ENCODE measurements at places on chromosomes 1 and 21.

DNA sequence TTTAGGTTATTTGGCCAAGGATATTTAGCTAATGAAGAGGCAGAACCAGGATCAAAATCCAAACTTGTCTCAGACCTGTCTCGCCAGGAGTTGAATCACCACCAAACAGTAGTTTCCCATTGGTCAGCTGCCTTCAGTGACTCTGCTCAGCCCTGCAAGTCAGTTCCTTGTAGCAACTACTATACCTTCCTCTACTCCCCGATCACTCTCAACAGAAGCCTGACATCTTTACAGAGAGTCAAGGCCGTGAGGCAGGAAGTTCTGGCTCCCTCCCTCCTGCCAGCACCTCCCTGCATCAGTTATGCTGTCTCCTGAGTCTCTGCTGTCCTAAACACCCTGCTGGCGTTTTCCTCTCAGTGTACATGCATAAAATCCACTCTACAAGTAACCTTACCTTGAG is 13.2 kb downstream of the PSMD4 start:
- DNase-seq: no peak

GRCh38 chr1:56566994-56567393 is 12.4 kb downstream of the PLPP3 start:
- DNase-seq: no peak

DNA sequence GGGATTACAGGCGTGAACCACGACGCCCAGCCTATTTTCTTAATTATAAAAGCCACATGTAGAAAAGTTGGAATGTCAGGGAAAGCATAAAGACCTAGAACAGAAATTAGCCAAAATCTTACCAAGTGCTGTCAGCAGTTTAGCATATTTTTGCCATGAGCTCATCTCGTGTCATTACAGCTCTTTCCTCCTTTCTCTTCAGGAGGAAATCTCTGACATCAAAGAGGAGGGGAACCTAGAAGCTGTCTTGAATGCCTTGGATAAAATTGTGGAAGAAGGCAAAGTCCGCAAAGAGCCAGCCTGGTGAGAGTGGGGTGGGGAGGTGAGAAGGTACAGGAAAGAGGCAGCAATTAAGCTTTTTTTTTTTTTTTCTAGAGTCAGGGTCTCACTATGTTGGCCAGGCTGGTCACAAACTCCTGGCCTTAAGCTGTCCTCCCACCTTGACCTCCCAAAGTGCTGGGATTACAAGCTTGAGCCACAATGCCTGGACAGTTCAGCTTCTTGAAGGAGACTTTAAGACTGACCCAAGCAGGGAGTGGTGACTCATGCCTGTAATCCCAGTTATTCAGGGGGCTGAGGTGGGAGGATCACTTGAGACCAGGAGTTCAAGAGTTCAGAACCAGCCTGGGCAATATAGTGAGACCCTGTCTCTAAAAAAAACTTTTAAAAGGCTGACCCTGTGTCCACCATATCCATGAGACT is 8.4 kb upstream of the BGLAP start:
- DNase-seq: no peak

DNA sequence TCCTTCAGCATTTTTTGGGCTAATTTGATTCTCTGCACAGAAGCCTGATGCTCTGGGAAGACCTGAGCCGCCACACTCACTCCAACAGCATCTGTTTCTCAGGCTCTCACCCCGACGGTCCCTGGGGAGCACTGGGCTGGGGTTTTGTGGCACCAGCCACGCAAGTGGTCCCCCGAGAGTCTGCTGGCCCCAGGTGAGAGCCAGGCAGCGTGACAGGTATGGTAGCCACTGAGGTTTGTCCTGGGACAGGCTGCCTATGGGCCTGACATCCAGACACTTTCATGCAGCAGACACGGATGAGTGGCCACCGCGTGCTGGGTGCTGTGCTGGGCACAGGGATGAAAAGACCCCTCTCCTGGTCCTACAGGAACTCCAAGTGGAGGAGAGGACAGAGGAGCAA is 11.0 kb downstream of the AJAP1 start:
- DNase-seq: no peak

DNA sequence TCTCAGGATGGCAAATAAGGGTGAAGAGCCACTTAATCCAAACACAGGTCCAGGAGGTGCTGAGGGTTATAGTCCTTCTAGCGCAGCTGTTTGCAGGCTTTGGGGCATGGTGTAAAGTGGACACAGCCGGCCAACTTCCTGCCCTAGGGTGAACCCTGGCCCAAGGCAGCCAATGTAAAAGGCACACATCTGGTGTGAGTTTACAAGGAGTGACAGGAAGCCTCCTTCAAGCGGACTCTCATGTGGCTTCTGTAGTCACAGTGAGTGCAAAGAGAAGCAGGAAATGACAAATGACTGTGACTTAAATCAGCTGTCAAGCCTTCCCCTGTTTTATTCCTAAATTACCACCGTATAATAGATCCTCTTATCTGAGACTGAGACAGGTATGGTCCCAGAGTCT is 213.0 kb downstream of the CRB1 start:
- DNase-seq: no peak

DNA sequence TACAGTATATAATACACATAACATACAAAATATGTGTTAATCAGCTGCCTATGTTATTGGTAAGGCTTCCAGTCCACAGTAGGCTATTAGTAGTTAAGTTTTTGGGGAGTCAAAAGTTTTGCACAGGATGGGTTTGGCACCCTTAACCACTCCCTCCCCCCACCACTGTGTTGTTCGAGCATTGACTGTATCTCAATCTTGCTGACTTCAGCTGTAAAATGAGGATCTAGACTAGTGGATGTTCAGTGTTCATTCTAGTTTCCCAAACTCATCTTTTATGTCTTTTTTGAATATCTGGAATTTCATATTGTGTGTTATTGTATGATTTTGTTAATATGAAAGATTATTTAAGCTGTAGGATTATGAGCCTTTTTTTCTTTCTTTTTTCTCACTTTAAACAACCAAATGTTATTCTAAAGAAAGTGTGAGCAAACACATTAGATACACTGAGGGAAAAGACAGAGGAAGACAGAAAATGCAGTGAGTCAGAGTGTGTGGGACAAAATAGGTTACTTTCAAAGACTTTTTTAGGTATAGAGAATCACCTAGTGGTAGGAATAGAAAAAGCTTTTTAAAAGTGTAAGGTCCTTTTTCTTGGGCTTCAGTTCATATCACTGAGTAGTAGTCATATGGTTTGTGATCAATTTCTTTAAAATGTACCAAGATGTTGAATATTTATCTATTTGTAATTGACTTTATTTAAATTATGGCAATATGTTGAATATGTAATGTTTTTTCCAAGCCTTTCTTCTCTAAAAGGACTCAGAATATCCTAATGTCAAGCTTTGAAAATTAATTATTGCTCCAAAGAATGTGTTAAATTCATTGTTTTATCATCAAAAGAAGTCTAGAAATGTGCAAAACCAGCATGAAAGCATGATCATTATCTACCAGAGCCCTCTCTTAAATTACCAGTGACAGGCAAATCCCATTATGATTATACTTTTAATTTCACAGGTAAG is 17.9 kb upstream of the CENPF start:
- DNase-seq: no peak

GRCh38 chr1:223129229-223129901 is 13.7 kb downstream of the TLR5 start:
- DNase-seq: peak; percentile 79

DNA sequence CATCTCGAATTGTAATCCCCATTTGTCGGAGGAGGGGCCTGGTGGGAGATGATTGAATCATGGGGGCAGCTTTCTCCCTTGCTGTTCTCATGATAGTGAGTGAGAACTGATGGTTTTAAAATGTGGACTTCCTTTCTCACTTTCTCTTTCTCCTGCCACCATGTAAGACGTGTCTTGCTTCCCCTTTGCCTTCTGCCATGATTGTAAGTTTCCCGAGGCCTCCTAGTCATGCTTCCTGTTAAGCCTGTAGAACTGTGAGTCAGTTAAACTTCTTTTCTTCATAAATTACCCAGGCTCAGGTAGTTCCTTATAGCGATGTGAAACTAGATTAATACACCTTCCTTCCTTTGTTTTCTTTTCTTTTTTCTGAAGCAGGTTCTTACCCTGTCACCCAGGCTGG is 13.9 kb downstream of the DNAJC6 start:
- DNase-seq: no peak
